Activated T-helper 2 cell treated with anti-CD3 and anti-CD28 coated beads, Interferon-gamma antibody, Interleukin-2, Interleukin-4, amounts not matched to agents 10 μg/mL and 5 μg/mL and 100 μg/mL, durations not matched to agents 14 hours and 24 hours and 36 hours (primary cell): ENCODE measurements at places on chromosomes 16 and 17. TPM values are rescaled to one million over a fixed set of nuclear protein-coding genes. Genes with fewer than 3 reads are reported as not detected.
A peak's percentile ranks its signal among the peaks of the same experiment; 100 is the strongest.

MLYCD gene
- 6.1 TPM in 2 replicates for total RNA-seq

KRTAP16-1 gene
- not detected in 2 replicates for total RNA-seq

STX4 gene
- total RNA-seq = 48.2 and 51.8 TPM in 2 replicates

ZFPM1 gene
- total RNA-seq = 12.9 and 14.5 TPM in 2 replicates

- H3K36me3 ChIP-seq = no peaks in the 10 kb centered on the region
- peak overlapping the region; percentile 62 for H3K27ac ChIP-seq
- DNase-seq = no peak
- peak overlapping the region; percentile 72 for H3K4me3 ChIP-seq
- H3K27me3 ChIP-seq = peaks cover 21% of the 10 kb centered on the region
- H3K4me1 ChIP-seq = peaks cover 2% of the 10 kb centered on the region
These were observed 2.0 kb downstream of the PRSS33 start for GRCh38 chr16:2785101-2785991.

DNA sequence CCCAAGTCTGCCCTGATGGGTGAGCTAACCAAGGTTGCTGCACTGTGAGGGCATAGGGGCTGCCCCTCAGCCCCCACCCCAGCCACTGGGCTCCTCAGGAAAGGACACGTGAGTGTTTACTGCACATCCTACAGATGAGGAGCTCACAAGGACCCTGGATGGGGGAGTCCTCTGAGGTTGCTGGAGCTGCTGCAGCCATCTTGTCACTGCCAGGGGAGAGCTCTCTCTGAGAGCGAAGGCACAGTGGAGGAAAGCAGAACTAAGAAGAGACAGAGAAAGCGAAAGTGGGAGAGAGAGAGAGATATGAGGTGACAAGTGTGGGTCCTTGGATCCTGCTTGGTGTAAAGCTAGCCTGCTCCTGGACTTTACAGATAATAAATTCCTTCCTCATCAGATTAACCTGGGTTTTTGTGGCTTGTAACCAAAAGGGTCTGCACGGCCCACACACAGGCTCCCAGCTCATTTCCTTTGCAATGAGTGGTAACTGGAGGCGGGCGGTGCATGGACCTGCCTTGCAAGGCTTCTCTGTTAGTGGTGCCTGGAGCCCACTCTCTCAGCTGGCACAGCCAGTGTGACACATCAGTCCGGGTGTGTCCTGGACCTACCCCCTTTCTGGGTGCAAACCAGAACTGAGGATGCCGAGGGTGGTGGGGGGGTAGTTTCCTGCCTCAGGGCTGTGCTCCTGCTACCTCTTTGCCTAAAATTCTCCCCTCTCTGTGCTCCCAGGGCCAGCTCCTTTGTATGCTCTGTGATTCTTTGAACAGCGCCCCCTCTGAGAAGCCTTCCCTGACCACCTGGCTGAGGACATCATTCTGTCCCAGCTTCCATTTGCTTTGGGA lies 14.2 kb downstream of the SNX20 start:
- DNase-seq = peak; percentile 43
- peak overlapping the region; percentile 64 for H3K4me3 ChIP-seq
- no peaks in the 10 kb centered on the region for H3K27me3 ChIP-seq
- H3K36me3 ChIP-seq = peaks cover 38% of the 10 kb centered on the region
- H3K27ac ChIP-seq = peak overlapping the region; percentile 86

DNA sequence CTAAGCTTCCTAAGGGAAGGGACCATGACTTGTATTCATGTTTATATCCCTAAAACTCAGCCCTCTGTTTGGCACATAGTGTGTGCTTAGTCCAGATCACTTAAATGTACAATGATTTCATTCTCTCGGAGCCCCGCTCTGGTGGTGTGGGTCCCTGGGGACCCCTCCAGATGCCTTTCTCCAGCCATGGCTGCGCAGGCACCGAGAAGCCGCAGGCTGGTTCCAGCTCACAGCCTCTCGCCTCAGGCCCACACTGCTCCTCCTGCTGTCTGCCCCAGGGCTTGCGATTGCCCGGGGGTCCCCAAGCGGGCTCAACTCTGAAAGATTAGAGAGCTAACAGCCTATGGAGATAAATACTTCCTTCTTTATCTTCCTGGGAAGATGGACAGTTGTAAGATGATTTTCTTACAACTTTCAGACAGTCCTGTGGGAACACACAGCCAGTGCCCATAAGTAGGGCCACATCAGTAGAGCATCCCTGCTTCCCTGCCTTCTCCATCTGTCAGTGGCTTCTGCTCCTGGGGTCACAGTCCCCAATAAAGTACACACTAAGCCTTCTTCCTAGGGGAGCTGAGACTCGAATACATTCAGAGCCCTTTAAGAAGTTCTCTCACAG lies 66.2 kb downstream of the CENPV start:
- H3K27me3 ChIP-seq = no peaks in the 10 kb centered on the region
- peak overlapping the region; percentile 61 for H3K4me3 ChIP-seq
- DNase-seq = no peak
- peak overlapping the region; percentile 97 for H3K27ac ChIP-seq
- H3K36me3 ChIP-seq = peaks cover 12% of the 10 kb centered on the region

GRCh38 chr17:82878527-82878926 lies 38.7 kb upstream of the ZNF750 start:
- peak overlapping the region; percentile 61 for H3K27ac ChIP-seq
- peaks cover 59% of the 10 kb centered on the region for H3K4me1 ChIP-seq
- no peak overlapping the region for H3K4me3 ChIP-seq
- H3K36me3 ChIP-seq = peaks cover 39% of the 10 kb centered on the region

DNA sequence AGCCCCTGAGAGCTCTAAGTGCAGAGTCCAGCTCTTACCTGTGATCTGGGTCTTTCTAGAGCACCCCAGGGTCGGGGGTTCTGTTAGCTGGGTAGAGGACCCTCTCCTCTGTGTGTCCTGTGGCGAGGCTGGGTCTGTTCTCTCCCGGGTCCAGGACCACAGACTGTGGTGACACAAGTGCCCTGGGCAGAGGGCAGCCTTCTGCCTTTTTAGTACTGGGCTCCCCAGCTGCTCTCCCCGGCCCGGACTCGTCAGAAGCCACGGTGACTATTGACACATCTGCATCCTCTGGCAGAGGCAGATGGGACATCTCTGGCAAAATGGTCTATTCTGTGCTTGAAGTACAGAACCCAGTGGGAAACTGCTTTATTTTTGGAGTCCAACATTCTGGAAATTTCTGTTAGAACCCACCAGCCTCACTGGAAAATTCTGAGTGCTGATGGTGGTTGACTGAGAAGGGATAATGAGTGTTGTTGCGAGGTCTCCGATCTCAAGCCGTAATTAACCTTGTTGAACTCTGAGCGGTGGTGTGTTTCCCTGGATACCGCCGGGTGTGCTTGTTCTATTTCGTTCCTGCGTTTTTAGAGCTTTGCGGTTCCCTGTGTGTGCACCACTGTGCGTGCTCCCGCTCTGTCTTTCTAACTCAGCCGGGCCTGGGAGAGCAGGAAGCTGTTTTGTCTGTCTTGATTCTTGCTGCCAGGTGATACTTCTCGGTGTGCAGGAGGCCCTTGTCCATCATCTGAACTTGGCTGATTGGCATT lies 26.0 kb upstream of the NUDT16L1 start:
- H3K27me3 ChIP-seq = no peaks in the 10 kb centered on the region
- H3K36me3 ChIP-seq = peaks cover 26% of the 10 kb centered on the region

DNA sequence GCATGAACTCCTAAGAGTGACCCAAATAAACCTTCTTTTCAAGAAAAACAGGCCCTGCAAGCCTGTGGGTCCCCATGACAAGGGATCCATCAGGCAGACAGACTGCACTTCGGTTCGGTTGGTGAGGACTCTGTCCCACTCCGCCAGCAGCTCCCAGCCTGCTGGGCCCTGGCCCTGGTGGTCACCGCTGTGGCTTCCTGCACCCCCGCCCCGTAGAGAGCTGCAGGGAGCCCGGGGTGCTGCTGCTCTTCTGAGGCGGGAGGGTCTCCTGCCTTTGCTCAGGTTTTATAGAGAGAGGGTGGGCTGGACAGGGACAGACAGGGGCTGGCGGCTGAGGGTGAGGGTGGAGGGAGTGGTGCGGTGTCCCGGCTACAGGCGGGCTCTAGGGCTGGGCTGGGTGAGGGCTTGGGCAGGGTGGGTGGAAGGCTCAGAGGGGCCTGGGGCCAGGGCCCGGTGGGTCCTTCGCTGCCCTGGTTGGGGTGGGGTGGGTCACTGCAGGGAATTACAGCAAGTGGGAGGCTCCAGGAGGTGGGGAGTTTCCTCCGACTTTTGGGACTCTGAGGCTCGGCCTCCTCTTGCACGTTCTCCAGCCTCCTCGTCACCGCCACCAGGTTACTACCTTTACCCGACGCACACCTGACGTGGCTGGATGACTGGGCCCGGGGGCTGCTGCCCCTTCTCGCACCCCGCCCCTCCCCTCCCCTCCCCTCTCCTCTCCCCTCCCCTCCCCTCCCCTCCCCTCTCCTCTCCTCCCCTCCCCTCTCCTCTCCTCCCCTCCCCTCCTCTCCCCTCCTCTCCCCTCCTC lies 90.2 kb upstream of the CBX4 start:
- DNase-seq = no peak
- H3K36me3 ChIP-seq = no peaks in the 10 kb centered on the region
- peaks cover 49% of the 10 kb centered on the region for H3K27me3 ChIP-seq
- H3K27ac ChIP-seq = no peak overlapping the region
- no peak overlapping the region for H3K4me3 ChIP-seq

- H3K27me3 ChIP-seq = no peaks in the 10 kb centered on the region
- H3K27ac ChIP-seq = peak overlapping the region; percentile 93
- peaks cover 65% of the 10 kb centered on the region for H3K4me1 ChIP-seq
- H3K4me3 ChIP-seq = peak overlapping the region; percentile 97
These were observed 2.4 kb downstream of the SKAP1 start for GRCh38 chr17:48427598-48427997.

DNA sequence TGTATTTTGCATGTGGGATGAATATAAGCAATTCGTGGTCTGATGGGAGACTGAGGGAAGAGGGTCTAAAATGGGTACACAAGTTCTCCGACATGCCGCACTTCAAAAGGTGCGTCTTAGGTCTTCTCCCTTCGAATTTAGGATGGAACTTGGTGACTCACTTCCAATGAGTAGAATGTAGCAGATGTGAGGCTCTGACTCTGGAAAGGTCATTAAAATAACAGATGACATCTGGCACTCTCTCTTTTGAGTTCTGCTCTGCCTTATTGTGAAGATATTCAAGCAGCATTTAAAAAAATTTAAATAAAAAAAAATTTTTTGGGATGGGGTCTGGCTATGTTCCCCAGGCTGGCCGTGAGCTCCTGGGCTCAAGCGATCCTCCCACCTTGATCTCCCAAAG lies 92.7 kb downstream of the TMEM100 start:
- H3K27me3 ChIP-seq = peaks cover 24% of the 10 kb centered on the region
- H3K4me1 ChIP-seq = peaks cover 7% of the 10 kb centered on the region
- no peak overlapping the region for H3K4me3 ChIP-seq
- no peak overlapping the region for H3K27ac ChIP-seq

DNA sequence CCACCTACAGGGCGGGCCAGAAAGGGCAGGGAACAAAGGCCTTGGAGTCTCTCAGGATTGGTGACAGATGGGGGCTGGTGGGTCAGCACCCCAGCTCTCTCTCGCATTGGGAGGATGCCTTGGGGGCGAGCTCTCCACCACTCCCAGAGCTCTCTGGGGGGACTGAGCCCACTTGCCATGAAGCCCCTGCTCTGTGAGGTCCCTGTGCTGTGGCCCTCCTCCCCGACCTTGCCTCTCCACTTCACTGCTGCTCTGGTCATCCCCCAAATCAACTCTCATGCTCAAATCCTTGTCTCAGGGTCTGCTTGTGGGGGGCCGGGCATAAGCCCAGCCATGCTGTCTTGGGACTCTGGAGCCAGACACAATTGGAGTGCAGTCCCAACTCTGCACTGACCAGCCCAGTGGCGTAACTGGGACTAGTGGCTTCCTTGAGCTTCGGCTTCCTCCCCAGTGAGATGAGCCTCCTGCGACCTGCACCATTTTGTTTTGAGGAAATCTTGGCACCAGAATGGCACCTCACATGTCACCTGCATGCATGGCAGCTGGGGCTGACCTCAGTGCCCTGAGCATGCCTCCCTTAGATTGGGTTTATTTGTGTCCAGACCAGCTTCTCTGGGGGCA lies 184.5 kb downstream of the IRF8 start:
- H3K27ac ChIP-seq = no peak overlapping the region
- H3K4me1 ChIP-seq = peaks cover 2% of the 10 kb centered on the region
- H3K36me3 ChIP-seq = no peaks in the 10 kb centered on the region
- DNase-seq = no peak

DNA sequence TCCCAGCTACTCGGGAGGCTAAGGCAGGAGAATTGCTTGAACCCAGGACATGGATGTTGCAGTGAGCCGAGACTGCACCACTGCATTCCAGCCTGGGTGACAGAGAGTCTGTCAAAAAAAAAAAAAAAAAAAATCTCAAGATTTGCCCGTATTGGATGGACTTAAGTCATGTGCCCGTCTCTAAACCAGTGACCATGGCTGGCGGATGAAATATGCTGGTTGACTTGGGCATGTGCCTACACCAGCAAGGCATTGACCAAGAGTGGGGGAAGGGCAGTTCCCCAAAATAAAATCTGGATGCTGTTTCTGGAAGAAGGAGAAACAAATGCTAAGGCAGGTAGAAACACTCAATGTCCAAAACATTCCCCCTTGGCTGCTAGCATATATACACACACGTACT lies 21.5 kb upstream of the COL1A1 start:
- peaks cover 7% of the 10 kb centered on the region for H3K36me3 ChIP-seq
- H3K4me1 ChIP-seq = peaks cover 17% of the 10 kb centered on the region
- no peak overlapping the region for H3K4me3 ChIP-seq
- DNase-seq = no peak
- peaks cover 3% of the 10 kb centered on the region for H3K27me3 ChIP-seq
